CD4-positive, alpha-beta T cell treated with Interleukin-1 beta for 1 hour (primary cell): ENCODE measurements at places on chromosomes 12 and 14.
A peak's percentile ranks its signal among the peaks of the same experiment; 100 is the strongest.

DNA sequence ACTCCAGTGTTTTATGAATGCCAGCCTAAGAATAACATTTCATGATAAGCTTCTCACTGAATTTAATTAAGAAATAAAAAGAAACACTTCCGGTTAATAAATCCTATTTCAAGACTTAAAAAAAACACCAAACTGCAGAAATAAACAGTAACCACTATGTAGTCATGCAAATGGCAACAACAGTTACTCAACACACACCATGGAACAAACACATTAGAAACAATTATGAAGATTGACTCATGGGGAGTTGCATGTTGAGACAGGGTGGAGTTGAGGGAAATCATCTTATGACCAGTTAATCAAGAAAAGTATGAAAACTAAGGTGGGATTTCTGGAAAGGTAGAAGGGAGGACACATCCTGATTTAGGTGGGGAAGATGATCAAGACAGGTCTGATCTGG, 52.7 kb downstream of the PLBD1 start:
- no peak for DNase-seq

DNA sequence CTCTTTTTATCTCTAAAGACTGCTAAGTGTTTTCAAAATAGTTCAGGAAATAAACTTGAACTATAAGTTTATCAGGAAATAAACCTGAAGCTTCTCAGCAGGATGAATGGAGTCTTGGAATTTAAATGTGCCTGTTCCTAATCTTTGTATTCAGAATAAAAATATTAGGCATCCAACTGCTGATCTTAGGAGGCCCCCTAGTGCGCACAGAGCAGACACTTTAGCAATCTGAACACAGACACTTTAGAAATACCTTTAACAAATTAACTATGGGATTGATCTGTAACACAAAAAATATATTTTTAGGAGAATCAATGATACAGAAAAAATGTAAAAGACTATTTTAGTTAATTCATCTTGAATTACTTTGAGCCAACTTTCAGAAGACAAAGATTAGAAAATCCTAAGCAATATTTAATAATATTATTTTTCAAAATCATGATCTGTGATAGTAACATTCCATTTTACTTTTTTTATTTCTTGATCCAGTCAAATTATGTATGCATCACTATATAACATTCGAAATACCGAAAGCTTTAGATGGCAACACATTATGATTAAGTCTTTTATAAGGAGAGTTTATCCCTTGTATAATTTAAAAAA, 80.9 kb downstream of the SLC41A2 start:
- DNase-seq: peak; percentile 29

DNA sequence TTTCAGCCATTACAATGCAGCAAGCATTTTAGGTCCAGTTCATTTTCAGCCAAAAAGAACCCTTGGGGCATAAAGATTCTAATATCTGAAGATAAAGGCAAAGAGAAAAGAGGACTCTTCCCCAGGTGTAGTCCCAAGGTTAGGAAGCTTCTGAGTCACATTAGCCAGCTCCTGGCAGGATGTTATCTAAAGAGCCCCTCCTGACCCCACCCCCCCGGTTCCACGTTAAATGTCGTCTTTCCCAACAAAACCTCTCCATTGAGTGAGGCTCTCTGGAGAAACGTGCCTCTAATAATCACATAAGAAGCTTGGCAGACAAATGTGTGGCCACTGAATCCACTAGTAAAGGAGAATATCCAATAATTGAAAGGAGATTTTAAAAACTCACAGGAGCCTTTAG, 267.7 kb downstream of the GALC start:
- no peak for DNase-seq

DNA sequence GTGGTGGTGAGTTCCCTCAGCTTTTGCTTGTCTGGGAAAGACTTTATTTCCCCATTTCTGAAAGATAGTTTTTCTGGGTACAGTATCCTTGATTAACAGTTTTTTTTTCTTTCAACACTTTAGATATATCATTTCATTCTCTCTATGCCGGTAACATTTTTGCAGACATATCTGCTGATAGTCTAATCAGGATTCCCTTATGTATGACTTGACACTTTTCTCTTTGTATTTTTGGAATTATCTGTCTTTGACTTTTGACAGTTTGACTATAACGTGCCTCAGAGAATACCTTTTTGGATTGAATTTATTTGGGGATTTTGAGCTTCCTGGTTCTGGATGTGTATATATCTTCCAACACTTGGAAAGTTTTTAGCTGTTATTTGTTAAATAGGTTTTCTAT, 234.8 kb upstream of the PRICKLE1 start:
- no peak for DNase-seq

DNA sequence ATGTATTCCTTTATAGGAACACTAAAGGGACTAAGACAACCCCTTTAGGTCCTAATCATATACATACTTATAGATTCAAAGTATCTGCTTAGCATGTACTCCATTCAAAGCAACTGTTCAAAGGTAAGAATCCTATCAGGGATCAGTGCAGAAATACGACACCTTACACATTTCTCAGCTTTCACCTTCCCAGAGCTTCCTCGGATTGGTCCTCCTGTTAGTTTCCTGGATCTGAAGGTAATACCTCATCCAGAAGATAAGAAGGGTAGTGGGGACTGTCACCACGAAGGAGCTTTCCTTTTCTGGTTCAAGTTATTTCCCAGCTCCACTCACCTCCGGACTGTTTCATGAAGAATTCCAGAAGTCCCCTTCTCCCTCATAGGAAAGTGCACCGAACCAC, 38.0 kb downstream of the RCOR1 start:
- DNase-seq: no peak

DNA sequence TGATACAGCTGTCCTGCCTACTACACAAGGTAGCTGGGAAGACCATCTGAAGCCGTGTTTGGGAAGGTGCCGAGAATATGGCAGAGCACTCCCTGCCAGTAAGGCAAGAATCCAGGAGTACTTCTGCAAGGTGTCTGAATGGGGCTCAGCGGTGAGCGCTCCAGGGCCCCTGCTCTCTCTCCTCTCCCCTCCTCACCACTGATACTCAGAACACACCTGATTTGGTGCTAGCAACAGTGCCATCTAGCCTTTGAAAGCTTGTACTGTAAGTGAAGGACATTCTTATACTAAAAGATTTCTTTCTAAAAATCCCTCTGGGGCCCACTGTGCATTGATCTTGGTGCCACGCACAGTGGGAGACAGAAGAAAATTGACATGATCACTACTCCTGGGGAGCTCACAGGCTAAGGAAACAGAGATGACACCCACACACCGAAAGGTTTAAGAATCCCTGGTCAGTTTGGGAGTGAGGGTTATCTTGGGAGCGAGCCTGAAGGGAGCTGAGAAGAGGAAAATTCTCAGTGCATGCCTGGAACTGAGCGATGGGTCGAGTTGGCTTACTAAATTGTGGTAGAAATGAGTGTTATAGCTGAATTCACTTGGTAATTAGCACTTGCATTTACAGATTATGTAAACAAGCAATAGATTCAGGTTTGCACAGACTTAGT, 216.9 kb downstream of the NTF3 start:
- DNase-seq: no peak

- no peak for DNase-seq
Observed at GRCh38 chr14:20341646-20342045, 1.8 kb upstream of the PARP2 start.

DNA sequence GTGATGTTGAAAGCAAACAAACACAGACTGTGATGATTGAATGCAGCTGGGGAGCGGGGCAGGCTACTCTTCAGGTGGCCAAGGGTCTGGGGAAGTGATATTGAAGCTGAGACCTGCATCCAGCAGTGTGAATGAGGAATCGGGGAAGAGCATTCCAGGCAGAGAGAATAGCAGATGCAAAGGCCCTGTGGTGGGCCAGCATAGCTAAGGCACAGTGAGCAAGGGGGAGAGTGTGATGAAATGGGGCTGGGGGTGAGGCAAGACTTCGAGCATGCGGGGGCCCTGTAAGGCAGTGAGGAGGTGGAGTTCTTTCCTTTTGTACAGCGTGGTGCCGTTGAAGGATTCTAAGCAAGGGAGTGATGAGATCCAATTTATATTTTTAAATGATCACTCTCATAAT, 77.4 kb downstream of the KCNK13 start:
- no peak for DNase-seq

DNA sequence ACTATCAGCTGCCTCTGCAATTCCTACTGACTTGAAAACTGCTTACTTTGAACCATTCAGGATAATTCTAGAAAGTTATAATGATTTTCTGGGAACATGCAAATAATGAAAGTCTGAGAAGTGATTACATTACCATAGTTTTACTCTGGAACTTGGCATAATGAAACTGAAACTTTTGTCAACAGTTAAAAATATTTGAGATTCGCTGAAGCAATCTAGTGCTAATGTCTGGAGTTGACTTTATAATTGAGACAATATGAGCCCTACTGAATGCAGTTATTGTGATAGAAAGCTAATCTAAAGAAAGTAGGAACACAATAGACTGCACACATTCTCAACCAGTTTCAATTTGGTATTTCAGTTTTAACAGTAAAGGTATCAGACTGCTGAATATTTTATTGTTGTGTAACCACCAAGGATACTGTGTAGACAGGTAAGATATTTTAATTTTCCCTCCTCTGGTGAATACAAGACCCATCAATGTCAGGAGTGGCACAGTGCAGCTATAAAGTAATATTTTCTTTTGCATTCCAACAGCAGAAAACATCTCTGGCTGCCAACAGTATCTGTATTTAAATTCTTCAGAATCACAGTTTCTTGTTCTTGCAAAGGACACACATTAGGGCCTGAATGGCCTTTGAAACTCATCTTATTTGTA, 483.5 kb downstream of the ATP23 start:
- DNase-seq: no peak

GRCh38 chr12:127236491-127236890, 1030.5 kb upstream of the TMEM132C start:
- no peak for DNase-seq

DNA sequence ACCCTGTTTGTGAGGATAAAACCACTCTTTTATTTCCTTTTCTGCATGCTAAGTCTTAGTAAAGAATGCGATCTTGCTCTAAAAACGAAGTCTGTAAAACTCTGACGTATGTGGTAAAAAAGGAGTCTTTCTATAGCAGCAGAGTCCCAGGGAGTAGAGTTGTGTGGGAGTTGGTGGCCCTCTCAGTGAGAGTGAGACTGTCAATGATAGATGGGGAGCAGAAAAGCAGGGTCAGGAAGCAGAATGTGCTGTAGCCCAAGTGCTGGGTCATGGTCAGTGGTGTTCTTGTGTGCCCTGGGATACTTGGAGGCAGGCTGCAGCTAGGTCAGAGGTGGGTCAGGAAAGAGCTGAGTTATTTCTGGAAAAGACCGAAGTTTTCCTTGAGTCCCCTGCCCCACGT, 20.3 kb upstream of the GPR33 start:
- DNase-seq: no peak

DNA sequence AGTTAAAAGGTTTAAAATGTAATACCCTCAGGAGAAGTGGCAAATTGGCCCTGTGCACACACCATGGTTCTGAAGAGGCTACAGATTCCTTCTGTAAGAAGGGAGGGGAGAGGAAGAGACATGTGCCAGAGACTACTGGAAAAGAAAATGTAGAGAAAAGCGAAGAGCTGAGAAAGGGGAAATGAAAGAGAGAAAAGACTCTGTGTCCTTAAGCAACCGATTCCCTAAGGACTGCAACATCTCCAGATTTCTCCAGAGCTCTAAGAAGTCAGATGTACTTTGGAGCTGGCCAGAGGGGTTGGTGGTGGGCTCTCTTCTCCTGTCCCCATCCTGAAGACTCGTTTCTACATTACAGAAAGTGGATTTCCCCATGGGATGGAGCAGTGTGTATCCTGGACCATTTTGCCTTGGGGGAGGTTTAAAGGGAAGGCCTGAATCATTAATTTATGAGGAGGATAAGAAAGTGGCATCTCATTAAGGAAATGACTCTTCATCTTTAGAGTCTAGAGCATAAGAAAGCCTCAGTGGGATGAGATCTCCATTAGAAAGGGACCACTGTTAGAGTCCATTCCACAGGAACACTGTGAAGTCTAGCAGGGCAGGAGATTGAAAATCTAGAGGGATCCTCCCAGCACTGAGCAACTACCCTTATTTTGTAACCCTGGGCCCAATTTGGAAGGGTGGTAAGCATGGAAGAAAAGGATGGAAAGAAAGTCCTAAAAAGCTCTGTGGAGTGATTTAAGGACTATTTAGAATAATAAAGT, 45.5 kb upstream of the FUT8 start:
- no peak for DNase-seq

DNA sequence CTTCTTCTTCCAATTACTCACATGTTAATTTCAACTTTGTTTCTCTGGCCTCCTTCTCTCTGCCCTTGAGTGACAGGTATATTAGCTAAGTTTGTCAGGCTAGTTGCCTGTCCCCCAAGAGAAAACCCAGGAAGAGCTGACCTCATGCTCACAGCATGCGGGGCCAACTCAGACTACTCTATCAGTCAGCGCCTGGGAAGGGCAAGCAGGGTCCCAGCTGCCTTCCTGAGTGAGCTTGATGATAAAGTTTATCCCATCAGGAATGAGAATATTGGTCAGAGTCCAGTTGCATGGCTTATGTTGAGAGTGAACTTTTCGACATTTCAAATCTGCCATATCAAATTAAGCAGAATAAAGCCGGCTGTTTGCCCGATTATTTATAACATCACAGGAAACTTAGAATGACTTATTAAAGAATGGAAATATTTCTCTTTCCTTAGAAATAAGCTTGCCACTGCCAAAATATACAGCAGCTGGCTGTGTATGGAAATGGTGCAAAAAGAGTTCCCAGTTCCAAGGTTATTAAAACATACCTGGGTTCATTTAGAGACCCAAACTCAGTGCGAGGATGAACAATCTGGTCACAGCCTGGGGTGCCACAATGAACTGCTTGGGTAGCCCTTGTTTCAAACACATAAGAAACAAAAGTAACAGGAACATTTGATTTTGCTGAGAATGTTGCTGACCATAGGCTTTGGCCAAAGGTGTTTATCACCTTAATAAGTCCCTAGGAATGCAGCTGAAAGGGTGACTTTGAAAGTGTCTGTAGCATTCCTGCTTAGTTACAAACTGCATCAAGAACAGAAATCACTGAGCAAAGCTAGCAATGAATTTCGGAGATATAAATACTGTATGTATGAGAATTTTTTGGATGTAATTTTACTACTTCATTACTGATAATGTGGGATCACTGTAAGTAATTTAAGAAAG, 1553.8 kb upstream of the FLRT2 start:
- no peak for DNase-seq

DNA sequence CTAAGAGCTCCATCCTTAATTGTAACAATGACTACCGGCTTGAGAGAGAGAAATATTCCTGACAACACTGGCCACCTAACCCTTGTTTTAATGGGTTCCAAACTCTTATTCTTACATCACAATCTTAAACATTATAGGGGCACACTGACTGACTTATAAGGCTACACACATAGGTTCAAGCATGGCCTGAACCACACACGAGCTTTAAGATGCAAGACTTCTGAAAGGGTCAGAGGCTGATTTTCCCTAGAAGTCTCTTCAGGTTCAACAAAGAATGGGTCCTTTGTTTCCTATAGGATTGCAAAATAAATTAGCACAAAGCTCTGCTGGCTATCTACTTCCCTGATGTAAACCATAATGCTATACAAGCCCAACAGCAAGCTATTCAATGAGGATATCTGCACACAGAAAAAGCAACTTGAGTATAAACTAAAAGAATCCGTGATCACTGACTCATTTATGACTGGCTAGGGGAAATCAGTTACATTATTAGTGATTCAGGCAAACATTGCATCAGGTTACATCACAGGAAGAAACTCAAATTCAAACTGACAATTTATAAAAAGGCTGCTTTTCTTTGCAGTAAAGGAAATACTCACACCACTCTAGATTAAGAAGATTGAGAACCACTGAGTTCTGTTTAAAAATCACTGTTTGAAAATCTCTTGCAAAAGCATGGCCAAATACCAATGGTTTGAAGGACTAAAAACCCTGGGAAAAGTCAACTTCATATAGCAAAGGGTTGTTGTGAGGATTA, 8.5 kb downstream of the BTG1 start:
- no peak for DNase-seq
